GM18507 (cell line): ENCODE measurements at places on chromosomes 3 and 15.
A peak's percentile ranks its signal among the peaks of the same experiment; 100 is the strongest.

DNA sequence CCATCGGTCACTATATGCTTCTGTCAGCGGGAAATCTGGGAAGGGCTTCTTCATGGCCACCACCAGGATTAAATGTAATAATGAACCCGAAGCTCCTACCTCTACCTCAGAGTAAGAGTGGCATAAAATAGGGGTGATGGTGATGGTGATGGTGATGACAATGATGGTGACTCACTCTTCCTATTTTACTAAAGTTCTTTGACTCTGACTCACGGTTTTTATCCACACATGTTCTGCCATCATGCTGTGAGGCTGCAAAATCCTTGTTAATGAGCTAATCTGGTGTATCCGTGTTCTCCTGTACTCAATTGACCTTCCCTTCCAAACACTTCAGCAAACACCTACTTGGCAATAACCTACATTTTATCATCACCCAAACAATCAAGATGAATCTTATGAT is 18.3 kb upstream of the FOXP1 start:
- DNase-seq, result no peak

- no peak for DNase-seq
Observed at GRCh38 chr3:9946112-9947024, 5.8 kb downstream of the PRRT3 start.

- DNase-seq, result no peak
Observed at GRCh38 chr15:92880796-92881195, 19.3 kb upstream of the CHD2 start.

GRCh38 chr3:123143669-123144411 is 57.9 kb upstream of the SEC22A start:
- DNase-seq, result no peak

DNA sequence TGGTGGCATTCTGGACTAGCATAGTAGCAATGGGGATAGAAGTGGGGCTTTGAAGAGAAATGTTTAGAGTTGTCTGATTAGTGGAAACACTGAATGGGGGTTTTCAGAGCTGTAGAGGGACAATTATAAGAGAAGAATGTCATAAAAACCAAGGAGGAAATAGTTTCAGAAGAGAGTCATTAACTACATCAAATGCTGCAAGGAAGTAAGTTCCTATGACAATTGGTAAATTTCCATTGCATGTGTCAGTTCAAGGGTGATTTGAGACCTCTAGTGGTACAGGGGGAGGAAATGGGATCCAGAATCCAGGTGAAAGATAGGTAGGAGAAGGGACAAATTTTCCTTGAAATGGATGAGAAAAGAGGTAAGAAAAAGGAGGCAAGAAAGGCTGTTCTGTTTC is 68.3 kb upstream of the TBC1D5 start:
- DNase-seq, result no peak

- DNase-seq, result no peak
Observed at GRCh38 chr3:151875759-151876158, 2.3 kb downstream of the SUCNR1 start.

- DNase-seq, result no peak
Observed at GRCh38 chr3:189953551-189953950, 167.1 kb downstream of the P3H2 start.

DNA sequence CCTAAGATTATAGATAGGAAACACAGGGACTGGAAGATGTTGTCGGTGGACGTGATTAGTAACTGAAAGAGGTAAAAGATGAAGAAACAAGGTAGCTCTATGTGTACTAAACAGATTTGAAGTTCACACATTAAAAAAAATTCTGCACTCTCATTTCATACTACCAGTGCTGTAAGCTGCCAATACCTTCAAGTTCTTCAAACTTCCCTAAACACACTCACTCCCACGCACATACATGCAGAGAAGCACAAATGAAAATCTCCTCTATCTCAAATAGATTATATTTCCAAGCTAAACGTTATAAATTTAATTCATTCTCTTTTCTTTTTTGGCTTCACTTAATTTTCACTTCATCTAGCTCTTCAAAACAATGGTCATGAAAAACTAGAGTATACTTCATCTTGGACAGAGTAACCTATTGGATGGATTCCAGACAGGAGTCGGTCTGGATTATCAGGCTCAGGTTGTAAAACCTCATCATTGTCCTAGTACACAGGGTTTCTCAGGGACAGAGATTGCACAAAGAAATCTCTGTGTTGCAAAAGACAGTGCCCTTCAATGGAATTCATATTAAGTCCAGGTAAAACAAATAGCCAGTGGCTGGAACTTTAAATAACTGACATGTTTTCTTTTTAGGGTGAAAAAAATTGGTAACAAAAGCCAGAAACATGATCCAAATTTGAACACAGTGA is 408.1 kb upstream of the ZNF385D start:
- DNase-seq, result no peak

DNA sequence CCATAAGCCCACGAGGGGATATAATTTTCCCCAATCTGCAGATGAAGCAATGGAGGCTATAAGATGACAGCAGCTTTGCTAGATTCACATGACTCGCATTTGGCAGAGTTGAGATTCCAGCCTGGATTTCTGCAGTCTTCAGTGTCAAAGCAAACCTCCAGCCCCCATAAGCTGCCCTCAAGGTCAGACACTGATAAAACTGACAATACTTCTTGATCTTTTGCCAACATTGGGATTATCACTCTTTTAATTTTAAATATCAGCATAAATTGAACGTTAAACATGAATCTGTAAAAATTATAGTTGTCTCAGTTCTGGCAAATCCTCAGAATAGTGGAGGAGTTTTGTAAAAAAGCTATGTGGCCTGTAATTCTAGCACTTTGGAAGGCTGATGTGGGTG is 234.1 kb upstream of the TRIM42 start:
- no peak for DNase-seq

DNA sequence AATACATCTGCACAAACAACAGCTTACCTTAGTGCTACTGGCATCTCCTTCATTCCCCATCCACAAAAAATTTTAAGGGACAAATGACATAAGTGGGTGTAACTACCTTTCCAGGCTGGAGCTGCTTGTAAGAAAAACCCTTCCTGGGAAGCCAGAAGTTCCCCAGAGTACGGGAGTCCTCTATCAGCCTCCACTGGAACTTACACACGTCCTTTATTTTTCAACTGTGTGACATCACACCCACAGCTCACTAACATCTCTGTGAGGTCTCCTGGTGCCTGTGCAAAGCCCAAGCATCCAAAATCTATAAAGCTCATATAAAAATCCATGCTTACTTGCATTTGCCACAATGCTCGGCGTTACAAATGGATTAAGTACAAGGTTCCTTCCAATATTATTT is 27.6 kb downstream of the LRIG1 start:
- DNase-seq, result no peak

DNA sequence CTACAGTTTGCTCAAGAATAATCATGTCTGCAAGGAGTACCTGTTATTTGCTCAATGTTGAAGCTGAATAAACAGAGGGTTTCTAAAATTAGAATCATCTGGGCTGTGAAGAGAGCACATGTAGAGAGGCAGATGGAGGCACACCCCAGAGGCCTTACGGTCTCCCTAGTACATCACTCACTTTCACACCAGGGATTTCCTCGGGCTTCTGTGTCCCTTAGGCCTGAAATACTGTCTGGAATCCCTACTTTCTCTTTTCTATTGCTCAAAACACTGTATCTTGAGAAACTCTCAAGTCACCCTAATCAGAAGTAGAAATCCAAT is 473.7 kb upstream of the ROBO2 start:
- no peak for DNase-seq

GRCh38 chr3:112001526-112001925 is 2.8 kb downstream of the TAGLN3 start:
- DNase-seq, result no peak

- DNase-seq, result no peak
Observed at GRCh38 chr3:13621381-13622221, 72.7 kb downstream of the FBLN2 start.

GRCh38 chr15:79396850-79397249 is 35.3 kb upstream of the MINAR1 start:
- no peak for DNase-seq

- no peak for DNase-seq
Observed at GRCh38 chr3:150577855-150578254, 25.3 kb upstream of the SELENOT start.

GRCh38 chr3:169907476-169907875 is 3.9 kb upstream of the SAMD7 start:
- DNase-seq, result no peak

DNA sequence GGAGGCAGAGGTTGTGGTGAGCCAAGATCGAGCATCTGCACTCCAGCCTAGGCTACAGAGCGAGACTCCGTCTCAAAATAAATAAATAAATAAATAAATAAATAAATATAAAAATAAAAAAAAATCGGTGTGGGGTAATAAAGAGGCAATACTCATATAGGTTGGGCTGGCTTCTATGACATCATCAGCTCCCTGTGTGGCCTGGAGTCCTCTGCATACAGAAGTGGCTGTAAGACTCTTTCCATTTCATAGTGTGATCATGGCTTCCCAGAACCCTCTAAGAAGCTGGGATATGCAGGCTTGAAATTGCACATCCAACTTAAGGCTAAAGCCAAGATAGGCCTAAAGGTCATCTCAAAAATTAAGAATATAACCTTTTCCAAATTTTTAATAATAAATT is 101.6 kb downstream of the ZIC4 start:
- no peak for DNase-seq

- DNase-seq, result no peak
Observed at GRCh38 chr3:125129512-125129997, 73.8 kb upstream of the HEG1 start.

DNA sequence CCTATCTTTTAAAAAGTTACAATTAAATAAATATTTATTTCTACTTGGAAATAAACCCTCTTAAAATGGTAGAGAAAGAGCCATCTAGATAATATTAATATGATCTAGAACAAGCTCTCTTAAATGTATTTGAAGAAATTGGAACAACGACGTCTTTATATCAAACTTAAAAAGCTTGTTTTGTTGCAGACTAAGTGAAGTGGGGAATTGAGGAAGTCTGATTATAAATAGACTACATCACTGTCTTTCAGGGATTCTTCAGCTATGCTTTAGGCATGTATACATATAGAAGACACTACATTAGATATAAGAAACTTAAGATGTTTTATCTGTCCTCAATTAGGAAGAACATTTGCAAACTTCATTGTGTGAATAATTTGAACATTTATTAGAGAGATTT is 1.8 kb downstream of the BCHE start:
- DNase-seq, result no peak

DNA sequence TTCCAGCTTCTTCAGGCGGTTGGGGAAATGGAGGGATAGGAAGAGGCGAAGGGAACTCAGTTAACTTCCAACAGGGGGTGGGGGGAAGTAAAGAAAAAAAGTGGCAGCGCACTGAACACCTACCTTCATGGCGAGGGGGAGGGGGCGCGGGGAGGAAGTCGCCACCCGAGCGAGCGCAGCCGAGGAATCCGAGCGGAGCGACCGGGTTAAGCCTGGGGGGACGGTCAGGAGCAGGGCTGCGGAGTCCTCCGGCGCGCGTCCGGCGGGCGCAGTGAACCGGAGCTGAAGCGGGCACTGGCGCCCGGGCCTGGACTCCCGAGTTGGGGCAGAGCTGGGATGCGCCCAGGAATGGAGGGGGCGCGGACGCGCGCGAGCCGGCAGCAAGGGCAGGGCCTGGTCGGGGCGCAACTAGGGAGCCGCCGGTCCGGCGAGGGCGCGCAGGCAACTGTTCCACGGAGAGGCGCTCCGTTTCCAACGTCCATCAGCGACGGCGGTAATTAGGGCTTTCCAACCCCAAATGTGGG is at the start of gene WNT5A:
WNT5A (minus strand) TSS at position 450 of the 524 bp plus-strand sequence; CDS start at position 129, 321 bp downstream.
- DNase-seq, result no peak

DNA sequence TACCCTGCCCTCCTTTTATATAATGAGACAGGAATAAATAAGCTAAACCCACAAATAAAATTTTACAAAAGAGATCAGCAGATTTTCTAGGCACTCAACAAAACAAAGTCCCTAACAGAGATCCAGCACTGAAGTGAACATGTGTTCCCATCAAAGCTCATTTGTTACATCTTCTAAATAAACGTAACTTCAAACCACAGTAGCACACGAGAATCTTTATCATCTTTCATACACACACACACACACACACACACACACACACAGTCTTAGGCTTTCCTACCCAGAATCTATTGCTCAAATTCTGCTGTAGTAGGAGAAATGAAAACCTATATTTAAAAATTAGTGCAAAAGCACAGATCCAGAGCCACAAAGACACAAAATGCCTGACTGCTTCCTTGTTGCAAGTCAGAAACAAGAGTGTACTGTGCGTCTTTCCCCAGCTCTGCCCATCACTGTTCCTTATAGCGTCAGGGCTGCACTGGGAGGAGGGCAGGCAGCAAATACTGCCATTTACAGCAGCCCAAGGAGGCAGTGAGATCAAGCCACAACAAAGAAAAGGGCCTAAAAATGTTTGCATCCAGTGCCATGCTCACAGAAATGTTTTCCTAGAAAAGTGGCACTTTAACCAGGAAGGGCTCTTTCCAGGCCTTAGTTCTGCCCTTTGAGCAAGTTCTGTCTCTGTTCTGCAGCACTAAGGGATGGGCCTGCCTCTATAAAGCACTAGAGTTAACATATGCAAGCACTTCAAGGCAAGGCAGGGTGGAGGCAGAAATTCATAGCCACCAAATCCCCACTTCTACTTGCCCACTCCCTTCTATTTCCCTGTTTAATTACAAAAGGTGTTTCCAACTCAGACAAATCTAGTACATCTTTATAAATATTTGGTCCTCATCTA is 6.0 kb downstream of the IP6K1 start:
- no peak for DNase-seq

GRCh38 chr3:49471856-49472495 is 1.9 kb downstream of the DAG1 start:
- no peak for DNase-seq

GRCh38 chr15:71651750-71652186 is 158.6 kb upstream of the NR2E3 start:
- DNase-seq, result no peak

DNA sequence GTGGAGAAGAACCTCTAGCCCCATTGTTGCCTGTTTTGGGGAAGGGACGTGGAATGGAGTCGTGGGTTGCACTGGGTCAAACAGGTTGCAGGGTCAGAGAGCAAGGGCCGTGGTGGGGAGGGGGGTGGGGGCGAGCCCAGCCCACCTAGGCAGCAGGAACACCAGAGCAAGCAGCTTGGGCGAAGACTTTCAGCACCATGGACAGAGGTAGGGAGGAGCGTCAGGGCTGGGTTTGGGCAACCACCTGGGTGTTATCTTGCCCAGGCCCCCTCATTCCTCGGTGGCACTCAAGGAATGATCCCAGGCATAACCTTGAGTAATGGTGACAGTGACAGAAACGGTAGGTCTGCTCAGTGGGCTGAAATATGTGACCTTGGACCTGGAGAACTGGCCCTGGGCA is 45.9 kb upstream of the TMEM115 start:
- DNase-seq, result no peak

- no peak for DNase-seq
Observed at GRCh38 chr3:69433969-69434325, 48.1 kb upstream of the FRMD4B start.

GRCh38 chr15:32029862-32030781 is at the start of gene CHRNA7:
Gene CHRNA7 (plus strand): TSS chr15:32030515. CDS start chr15:32030595, 80 bp downstream.
- DNase-seq, result peak; percentile 30
